Suppressor macrophage treated with lipopolysaccharide for 4 hours (primary cell): ENCODE measurements at places on chromosomes 7 and 10.
A peak's percentile ranks its signal among the peaks of the same experiment; 100 is the strongest.

DNA sequence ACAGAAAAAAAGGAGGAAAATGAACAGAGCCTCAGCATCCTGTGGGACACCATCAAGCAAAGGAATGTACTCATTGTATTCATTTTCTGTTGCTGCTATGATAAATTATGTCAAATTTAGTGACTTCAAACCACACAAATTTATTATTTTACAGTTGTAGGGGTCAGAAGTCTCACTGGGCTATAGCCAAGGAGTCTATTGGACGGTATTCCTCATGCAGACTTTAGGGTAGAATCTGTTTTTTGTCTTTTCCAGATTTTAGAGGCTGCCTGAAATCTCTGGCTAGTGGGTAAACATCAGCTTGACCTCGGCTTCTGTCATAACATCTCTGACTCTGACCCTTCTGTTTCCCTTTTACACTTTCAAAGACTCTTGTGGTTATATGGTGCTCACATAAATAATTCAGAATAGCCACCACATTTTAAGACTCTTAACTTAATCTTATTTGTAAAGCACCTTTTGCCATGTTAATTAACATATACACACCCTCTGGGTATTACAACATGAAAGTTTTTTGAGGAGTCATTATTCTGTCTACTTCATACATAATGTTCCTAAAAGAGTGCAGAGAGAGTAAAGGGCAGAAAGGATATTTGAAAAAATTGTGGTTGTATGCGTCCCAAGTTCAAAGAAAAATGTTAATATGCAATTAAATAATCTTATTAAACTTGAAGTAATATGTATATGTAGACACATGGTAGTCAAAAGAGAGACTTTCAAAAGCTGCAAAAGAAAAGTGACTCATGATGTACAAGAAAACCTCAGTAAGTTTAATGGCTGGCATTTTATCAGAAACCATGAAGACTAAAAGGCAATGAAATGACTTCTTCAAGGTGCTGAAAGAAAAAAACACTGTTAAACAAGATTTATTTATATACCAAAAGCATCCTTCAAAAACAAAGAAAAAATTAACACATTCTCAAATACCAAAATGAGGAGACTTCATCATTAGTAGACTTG, 70.8 kb upstream of the MEOX2 start:
- no peak for DNase-seq

DNA sequence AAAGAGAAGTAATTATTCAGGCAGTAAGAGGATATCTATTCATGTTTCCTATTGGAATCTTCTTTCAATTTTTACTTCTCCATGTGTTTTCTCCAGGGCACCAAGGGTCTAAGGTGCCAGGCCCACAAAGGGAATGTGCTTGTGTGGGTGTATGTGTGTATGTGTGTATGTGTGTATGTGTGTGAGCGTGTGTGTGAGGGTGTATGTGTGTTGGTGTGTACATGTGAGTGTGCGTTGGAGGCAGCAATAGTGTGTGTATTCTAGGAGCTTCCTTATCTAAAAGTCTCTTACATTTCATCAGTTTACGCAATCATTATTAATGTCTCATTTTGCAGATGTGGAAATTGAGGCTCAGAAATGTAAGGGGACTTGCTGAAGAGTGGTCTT, 28.3 kb downstream of the RAMP3 start:
- DNase-seq = no peak

- DNase-seq = no peak
Observed at GRCh38 chr10:132453470-132453861, 56.5 kb downstream of the PWWP2B start.

DNA sequence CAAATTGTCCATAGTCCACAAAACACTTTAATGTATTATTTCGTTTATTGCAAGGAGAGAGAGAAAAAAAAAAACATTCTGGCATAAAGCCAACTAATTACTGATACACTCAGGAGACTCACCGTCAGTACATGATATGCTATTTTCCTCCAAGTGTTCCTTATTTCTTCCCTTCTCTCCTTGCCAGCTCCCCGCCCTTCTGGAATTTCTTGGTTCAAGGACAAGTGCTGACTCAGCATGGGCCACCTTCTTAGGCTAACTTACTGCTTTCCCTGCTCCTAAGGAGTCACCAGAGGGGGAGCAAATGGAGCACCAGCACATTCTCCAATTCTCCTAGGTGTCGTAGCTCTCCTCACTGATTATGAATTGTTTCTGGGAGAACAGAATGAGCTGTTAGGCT, 133.8 kb upstream of the HDAC9 start:
- no peak for DNase-seq

GRCh38 chr7:46847126-46847525, 734.8 kb downstream of the TNS3 start:
- no peak for DNase-seq

GRCh38 chr7:7098280-7098818, 84.0 kb upstream of the C1GALT1 start:
- DNase-seq = no peak

DNA sequence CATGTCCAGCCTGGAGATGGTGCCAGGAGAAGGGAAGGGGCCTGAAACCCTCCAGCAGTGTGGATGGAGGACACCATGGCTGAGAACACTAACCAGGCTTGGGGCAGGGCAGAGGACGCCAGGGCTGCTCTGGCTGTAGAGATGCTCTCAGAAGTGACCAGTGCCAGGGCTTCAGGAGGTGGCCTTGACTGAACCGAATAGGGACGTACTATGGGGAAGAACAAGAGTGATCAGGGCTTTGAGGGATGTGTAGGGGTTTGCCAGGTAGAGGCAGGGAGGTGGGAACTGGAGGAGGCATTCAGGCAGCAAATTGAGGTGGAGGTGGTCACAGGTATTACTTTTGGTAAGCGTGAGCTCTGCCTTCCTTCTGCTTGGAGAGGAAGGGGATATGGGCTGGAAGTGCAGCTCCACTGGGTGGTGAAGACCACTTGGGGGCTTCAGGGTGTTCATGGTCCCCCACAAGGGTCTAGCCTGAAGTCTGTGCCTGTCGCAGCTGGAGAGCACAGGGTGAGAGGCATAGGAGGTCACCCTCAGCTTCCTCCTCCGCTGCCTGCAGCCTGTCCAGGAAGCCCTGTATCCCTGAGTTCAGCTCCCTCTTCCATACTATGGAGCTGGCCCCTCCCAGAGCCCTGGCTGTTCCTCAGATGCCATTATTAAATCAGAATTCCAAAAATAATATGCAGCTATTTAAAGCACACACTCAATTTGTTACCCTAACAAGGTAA, 27.8 kb downstream of the ADCY1 start:
- no peak for DNase-seq

GRCh38 chr7:41491883-41492471, 210.9 kb downstream of the INHBA start:
- DNase-seq = no peak

GRCh38 chr7:150421831-150422230, 28.6 kb upstream of the GIMAP8 start:
- no peak for DNase-seq

DNA sequence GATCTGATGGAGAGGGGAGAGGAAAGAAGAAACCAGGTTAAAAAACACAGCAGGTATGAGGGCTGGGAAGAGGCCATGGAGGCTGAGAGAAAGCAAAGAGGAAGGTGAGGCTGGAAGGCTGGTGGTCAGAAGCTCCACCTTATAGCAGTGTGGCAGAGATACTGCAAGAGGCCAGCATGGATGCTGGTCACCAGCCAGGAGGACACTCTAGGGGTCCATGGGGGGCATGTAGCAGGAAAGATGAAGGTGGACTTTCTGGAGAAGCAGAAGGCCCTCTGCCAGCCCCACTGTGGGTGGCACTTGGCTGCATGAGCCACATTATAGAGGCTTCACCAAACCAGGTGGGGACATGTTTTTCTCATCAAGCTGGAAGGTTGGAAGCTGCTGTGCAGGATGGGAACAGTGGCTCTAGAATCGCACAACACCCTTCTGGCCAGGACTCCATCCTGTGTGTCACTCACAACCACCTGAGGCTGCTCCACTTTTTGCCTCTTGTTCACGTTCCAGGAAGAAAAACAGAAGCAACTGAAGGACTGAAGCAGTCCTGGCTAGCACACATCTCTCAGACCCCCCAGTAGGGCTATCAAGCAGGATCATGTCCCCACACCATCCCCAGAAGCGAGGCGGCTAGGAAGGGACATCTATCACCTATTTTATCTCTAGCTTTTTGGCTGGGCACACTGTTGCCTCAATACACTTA, 587.5 kb upstream of the MGMT start:
- no peak for DNase-seq

DNA sequence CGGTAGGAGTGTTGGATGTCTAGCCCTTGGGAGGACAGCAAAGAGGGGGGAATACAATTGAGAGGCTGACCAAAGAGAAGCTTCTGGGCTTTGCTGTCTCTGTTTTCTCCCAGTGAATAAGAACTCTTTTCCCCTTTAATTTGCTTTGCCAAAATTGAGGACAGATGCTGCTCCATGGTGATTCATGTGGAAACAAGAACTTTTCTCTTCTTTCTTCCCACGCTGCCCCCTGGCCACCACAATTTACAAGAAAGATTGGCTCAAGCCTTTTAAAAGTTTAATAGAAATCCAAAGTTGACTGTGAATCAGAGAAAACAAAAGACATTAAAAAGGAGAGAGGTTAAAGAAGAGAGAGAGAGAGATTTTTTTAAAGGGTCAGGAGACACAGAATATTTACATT, 49.0 kb downstream of the PRR15 start:
- DNase-seq = no peak

DNA sequence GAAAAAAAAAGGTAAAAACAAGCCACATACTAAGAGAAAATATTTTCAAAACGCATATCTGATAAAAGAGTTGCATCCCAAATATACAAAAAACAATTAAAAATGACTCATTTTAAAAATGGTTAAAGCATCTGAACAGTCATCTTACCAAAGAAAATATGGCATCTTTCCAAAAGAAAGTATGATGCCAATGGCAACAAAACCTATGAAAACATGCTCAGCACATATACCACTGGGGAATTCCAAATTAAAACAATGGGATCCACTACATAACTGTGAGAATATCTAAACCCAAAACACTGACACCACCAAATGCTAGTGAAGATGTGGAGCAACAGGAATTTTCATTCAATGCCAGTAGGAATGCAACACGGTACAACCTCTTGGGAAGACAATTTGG, 39.3 kb downstream of the VSTM2A start:
- no peak for DNase-seq

- peak; percentile 89 for DNase-seq
Observed at GRCh38 chr10:99619090-99619800, 994 bp downstream of the SLC25A28 start.

GRCh38 chr7:91020636-91021385, 243.4 kb upstream of the FZD1 start:
- DNase-seq = no peak

DNA sequence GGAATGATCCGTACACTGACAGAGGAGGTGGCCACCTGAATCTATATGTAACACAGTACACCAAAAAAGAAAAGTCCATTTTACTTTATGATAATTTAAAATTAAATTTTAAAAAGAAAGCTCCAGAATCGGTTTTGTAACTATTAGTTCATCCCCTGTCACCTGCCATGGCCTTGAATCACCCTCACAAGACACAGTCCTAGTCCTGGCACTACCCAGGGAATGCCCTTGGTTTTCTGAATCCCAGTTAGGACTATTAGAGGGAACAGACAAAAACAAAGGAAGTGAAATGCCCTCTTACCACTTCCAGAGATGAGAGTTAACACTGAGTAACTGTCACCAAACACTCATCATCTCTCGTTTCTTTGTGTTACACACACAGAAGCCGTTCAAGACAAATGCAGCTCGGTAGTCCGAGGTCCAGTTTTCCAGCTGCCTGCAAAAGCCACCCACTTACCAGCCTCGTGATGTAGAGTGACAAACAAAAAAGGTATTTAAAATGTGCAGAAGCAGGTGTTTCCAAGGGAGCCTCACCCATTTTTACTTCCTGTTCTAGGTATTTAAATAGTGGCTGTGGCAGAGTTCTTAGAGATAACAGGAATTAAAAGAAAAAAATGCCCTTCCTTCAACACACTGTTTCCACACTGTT, 6.1 kb downstream of the PTPRN2 start:
- DNase-seq = no peak

- no peak for DNase-seq
Observed at GRCh38 chr10:90112681-90113080, 411.3 kb downstream of the KIF20B start.

GRCh38 chr7:115910541-115911164, 119.9 kb downstream of the TFEC start:
- peak; percentile 53 for DNase-seq

- no peak for DNase-seq
Observed at GRCh38 chr7:3437467-3437866, 136.4 kb downstream of the SDK1 start.

- peak; percentile 76 for DNase-seq
Observed at GRCh38 chr7:74002474-74003017, 25.4 kb upstream of the ELN start.

GRCh38 chr10:44926751-44927351, 15.7 kb downstream of the TMEM72 start:
- DNase-seq = peak; percentile 30

GRCh38 chr10:130037169-130037661, 73.1 kb upstream of the EBF3 start:
- no peak for DNase-seq

- DNase-seq = no peak
Observed at GRCh38 chr7:111092406-111093236, 1.7 kb downstream of the LRRN3 start.

GRCh38 chr10:70851597-70852475, 36.1 kb downstream of the SGPL1 start:
- DNase-seq = no peak

- peak; percentile 3 for DNase-seq
Observed at GRCh38 chr10:62980687-62981086, 152.4 kb upstream of the NRBF2 start.

GRCh38 chr10:519716-520401, 169.6 kb downstream of the DIP2C start:
- DNase-seq = no peak
